ENCODE measurements at places on chromosomes 7 and 10.

DNA sequence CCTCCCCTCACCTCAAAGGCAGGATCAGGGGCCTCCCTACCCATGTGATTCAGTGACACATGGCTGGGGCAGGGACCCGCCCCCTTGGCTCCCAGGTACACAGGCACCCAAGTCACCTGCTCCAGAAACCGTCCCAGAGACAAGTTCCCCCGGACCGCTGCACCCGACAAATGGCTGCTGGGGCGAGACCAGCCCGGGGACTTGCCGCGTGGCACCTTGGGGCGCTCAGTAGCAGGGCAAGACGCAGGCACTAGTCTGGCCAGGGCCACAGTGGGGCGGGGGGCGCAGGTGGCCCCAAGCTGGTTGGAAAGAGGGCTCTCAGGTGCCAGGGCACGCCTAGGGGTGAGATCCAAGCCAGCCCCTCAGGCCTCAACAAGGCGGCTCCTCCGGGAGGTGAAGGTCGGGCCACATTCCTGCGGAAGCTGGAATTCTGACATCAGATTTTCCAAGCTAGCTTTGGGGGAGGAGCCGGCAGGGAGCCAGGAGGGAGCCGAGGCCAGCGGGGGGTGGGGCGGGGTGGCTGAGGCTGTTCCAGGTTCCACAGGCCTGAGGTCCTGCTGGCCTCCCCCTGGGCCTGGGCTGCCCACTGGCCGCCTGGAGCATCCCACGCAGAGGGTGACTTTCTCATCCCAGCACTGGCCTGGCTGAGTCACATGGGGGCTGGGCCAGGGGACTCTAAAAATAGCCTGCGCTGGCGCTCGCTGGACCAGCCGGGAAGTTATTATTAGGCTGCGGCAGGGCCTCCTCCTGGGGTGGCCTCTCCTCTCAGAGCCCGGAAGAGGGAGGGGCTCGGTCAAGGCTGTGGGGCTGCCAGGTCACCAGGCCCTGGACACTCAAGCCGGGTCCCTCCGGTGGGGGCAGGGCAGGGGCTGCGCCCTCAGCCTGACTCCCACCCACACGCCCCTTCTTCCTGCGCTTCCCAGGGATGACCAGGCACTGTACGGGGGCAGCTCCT, 20.5 kb upstream of the INPP5A start:
- DNase-seq, result no peak

DNA sequence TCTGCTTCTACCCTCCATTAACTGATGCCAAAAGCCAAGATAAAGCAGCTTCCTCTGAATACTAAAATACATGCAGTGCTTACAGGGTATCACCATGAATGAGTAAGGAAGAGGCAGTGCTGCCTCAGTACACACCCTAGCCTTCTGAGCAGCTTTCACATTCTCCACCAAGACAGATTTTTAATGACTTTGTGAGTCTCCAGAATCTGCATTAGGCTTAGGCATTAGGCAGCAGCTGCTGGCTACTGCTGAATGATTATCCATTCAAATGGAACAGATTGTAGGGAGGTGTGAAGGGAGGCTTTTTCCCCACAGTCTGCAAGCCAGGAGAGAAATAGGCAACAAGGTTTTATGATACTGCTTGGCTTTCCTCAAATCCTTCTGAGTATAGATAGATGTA, 1226.7 kb upstream of the LRRN3 start:
- no peak for DNase-seq

- DNase-seq, result no peak
Measured at GRCh38 chr7:101590663-101591435, 38.2 kb downstream of the MYL10 start.

DNA sequence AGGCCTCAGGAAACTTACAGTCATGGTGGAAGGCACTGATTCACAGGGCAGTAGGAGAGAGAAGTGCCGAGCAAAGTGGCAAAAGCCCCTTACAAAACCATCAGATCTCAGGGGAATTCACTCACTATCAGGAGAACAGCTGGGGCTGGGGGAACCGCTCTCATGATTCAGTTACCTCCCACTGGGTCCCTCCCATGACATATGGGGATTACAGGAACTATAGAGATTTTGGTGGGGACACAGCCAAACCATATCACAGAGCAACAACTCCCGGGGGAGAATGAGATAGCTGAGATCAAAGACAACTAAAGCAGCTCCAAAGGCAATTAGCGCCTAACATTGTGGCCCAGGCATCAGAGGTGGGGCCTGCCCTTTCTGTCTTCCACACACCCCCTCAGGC, 85.4 kb upstream of the VOPP1 start:
- DNase-seq, result no peak

- no peak for DNase-seq
Measured at GRCh38 chr10:33122014-33122809, 164.2 kb upstream of the ITGB1 start.

DNA sequence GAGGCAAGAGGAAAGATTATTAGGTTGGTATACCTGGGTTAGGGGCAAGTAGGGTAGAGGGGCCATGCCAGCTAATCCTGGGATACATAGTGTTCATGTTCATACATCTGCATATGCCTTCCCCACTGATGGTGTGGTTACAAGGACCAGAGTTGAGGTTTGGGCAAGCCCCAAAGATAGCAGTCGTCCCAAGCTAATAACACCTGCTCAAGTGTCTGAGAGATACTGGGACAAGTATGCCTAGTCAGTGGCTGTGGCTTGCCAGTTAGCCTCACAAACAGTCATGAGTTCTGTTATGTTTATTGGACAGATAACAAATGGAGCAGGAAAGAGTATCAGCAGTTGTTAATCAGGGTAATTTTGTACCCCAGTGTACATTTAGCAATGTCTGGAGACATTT, 139.6 kb downstream of the ADAM22 start:
- no peak for DNase-seq

GRCh38 chr10:30510932-30511700, 77.1 kb downstream of the MAP3K8 start:
- DNase-seq, result no peak

DNA sequence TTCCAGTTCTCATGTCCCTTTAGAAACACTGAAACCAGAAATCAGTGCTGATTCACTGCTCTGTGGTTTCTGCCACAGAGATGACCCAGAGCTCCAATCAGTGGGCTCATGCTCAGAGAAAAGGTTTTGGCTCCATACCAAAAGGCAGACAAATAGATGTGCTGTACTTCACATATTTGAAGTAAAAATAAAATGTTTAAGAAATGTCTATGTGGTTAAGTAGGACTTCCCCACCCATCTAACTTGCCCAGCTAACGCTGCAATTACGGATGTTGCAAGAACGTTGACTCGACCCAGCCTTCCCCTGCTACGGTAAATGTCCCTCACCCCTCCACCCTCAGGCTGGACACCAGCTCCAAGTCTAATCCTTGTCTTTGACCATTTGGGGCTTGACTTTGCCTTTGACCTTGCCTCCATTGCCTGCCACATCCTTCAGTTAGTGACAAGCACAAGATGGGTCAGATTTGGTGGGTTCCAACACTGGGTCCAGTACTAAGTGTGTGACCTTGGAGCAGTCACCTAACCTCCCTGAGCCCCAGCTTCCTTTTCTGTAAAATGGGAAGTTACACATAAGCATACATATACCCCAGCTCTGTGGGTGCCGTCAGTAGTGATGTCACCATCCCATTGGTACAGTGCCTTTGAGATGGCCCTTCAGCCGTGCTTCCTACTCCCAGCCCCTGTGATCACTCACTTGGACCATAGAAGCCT, 95.8 kb downstream of the CHST15 start:
- DNase-seq, result no peak

DNA sequence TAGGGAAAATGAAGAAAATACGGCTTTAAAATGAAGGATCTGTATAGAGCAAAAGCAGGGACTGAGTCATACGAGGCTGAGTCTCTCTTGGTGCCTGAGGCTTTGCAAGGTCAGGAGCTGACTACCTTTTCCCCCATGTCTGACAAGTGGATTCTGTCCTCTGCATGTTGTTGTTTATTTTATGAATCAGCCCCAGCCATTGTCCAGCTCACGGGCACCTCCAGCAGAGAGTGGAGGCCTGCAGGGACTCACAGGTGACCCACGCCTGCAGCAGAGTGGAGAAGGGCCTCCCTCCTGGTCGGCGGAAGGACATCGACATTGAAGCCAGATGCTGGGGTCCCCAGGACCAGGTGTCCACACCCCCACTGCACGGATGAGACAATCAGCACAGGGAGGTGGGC, 233.9 kb downstream of the WDR37 start:
- no peak for DNase-seq

GRCh38 chr10:122853665-122854313, 8.1 kb upstream of the CUZD1 start:
- no peak for DNase-seq

All from stimulated activated naive CD4-positive, alpha-beta T cell treated with Interleukin-2 at 50 U/mL for 16 hours (primary cell).